ENCODE measurements at places on chromosomes 5 and 9.

DNA sequence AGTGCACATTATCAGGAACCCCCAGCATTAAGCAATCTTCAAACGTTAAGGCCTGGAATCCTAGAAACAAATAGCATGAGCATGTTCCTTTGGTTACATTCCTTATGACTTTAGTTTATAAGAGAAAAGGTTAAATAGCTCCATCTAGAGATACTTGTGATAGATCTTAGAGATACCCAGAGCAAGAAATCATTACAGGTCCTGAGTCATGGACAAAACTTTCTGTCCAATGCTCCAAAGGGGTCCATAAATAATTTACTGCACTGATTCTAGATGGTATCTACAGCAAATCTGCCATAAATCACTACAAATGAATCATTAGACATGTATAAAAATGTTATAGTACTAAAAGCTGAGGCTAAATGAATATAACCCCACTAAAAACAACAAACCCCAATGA lies 139.6 kb downstream of the HTR1A start:
- no peak for DNase-seq

DNA sequence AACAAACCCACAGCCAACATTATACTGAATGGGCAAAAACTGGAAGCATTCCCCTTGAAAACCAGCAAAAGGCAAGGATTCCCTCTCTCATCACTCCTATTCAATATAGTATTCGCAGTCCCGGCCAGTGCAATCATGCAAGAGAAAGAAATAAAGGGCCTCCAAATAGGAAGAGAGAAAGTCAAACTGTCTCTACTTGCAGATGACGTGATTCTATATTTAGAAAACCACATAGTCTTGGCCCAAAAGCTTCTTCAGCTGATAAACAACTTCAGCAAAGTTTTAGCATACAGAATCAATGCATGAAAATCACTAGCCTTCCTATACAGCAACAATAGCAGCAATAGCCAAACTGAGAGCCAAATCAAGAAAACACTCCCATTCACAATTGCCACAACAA lies 333.7 kb upstream of the EDIL3 start:
- no peak for DNase-seq

- no peak for DNase-seq
Measured at GRCh38 chr9:85339338-85339737, 402.4 kb downstream of the AGTPBP1 start.

DNA sequence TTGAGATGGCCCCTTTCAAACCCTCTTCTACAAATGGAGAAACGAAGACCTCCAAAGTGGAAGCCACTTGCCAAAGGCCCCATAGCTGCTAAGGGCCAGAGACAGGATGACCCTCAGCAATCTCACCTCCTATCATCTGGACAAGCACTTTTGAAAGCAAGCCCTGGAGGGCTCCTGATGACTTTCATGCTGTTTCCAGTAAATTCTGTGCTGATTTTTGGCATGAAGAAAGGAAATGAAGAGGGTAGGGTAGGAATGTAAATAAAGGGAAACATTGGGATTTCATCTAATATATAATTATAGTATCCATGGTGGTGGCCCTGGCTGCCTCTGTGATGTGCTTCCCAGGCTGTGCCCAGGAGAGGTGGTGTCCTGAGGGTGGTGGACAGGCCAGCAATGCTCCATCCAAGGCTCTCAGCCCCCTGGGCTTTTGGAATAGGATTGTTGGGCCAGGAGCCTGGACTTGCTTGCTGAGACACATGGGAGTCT lies 208.0 kb upstream of the TRIM32 start:
- DNase-seq = no peak

GRCh38 chr9:124708633-124709291 lies 62.3 kb downstream of the NR6A1 start:
- DNase-seq = no peak

DNA sequence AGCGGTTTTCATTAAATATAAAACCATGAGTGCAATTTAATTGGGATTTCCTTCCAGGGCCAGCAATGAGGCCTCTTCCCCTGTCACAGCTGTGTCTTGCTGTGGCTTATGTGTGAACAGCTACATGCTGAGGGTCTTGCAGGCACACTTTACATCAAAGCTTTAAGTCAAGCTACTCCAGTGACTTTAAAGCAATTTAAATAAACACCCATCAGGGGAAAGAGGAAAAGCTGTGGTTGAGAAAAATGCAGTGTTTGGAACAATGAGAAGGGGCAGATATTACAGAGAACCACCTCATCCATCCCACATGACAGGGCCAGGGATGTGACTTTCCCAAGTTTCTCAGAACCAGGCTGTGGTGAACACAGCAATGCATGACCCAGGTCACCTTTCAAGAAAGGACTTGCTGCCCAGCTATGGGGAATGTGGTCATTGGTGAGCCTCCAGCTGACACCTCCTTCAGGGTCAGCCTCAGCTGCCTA lies 115.9 kb upstream of the LPAR1 start:
- no peak for DNase-seq

GRCh38 chr5:135831439-135831838 lies 3.0 kb upstream of the SLC25A48 start:
- DNase-seq = peak; percentile 25

GRCh38 chr5:87735923-87736322 lies 323.2 kb upstream of the CCNH start:
- no peak for DNase-seq

DNA sequence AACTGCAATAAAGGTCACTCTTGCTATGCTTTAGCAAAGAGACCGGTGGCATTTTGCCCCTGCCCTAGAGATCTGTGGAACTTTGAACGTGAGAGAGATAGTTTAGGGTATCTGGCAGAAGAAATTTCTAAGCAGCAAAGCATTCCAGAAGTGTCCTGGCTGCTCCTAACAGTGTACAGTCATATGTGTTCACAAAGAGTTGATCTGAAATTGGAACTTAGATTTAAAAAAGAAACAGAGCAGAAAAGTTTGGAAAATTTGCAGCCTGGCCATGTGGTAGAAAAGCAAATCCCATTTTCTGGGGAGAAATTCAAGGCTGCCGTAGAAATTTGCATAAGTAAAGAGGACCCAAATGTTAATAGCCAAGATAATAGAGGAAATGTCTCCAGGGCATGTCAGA lies 169.2 kb downstream of the FGF1 start:
- DNase-seq = no peak

DNA sequence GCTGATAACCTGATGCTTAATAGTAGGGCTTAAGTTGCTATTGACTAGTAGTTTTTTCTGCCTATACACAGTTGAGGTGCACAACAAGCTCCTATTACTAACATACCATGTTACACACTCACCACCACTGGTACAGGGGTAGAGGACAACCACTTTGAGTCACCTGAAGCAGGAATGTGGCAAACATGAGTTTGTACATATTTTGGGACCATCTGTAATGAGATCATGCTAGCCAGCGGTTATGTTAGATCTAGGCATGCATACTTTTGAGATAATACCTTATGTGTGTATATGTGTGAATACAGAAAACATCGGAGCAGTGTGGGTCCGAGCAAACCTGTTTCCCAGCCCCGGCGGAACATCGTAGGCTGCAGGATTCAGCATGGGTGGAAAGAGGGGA lies 72.8 kb upstream of the NXNL2 start:
- no peak for DNase-seq
